ENCODE measurements at places on chromosomes 2 and 18.

DNA sequence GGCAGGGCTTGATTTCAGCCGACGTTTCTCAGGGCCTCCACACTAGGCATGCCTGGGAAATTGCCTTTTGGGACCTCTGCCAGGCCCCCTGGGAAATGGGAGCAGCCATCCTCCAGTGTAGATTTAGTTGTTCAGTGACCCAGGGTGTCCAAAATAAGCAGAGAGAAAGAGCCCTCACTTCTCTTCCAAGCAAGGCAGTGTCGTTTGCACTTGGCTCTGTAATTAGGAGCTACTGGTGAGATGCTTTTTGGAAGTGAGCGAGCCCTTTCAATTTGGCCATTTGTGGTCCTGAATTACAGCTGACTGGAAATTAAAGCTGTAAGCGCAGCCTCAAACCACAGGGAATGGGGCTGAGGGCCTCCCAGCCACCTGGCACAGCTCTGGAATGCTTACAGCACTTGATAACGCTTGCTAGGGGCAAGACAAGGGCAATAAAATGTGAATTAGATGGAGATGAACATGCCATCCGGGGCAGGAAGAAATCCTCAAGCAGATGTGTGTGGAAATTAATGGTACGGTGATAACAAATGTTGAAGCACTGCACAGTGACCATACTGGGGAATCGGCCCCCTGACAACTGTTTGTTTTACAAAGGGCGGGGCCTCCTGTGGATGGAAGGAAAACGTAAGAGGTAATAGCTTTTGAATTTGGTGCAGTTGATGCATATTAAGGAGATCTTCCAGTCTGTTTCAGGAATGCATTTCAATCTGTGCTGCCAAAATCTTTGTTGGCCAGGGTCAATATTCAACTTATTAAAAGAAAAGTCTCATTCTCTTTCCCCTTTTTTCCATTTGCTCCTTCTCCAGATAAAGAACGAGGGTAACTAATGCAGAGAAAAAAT lies 173.1 kb downstream of the UXS1 start:
- DNase-seq: peak; percentile 27

GRCh38 chr18:74299162-74299561 lies 7.4 kb upstream of the CYB5A start:
- no peak for DNase-seq

DNA sequence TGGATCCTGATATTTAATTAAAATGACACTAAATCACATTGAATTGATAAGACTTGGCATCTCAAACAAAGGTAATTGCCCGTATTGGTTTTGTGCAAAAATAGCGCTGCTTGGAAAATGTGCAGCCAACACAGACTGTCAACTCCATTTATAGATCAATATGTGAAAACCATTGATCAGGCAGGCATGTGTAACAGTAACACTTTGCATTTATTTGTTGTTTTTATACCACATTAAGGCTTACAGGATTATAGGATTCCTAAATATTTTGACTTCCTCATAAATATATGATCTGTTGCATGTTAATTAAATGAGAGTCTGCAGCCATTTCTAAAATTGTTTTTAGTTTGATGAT lies 30.2 kb downstream of the ARHGAP15 start:
- DNase-seq: no peak

GRCh38 chr2:103788389-103788788 lies 1026.6 kb downstream of the TMEM182 start:
- DNase-seq: peak; percentile 22

GRCh38 chr2:1949265-1949664 lies 204.9 kb upstream of the PXDN start:
- no peak for DNase-seq

DNA sequence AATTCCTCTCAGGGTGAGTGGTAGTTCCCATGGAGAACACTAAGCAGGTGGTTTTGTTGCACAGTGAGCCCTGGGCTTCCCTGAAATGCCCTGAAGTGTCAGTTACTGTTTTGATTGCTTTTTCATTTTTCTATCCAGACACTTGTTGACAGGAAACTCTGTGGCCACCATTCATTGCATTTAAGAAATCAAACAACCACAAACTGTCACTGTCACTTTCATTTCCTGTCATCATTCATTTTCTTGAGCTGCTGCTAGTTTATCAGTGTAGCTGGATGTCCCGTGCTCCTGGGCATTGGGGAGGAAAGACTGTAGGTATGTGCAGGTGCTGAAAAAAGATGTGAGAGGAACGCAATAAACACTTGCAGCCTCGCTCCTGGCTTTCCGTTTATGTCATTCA lies 891.6 kb upstream of the ZEB2 start:
- no peak for DNase-seq

DNA sequence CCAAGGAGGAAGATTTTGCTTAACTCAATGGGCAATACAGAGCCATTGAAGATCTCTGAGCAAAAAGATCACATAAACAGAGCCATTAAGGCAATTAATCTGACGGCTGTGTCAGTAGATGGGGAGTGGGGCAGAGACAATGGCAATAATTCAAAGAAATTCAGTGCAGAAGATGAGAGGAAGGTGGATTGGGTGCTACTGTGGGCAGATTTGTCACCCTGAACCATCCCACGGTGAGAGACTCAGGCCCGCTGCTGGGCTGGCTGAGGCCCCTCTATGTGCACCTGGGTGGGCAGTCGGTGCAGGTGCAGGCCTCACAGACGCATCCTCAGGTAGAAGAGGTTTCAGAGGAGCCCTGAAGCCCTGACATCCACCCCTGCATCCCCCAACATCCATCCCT lies 458.6 kb downstream of the EIPR1 start:
- no peak for DNase-seq

- DNase-seq: no peak
These were observed 838.7 kb downstream of the RNF144A start for GRCh38 chr2:7755879-7756278.

- no peak for DNase-seq
These were observed 162.9 kb downstream of the CNTNAP5 start for GRCh38 chr2:124187948-124188347.

DNA sequence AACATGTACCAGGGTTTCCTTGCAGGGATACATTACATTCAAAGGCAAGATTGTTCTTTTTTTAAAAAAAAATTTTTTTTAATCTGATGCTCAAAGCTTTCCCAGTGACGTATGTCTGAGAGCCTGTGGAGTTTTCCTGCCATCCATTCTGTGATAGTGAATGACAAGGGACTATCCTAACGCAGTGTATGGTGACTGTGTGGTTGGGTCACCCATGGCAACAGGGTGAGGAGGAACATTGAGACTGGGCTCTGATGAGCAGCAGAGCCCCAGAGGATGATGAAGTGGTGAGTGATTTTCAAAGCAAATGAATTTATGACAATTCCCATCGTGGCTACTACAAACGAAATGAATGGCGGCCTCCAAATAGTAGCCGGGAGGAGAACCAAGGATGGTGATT lies 28.6 kb upstream of the CTAGE1 start:
- no peak for DNase-seq

DNA sequence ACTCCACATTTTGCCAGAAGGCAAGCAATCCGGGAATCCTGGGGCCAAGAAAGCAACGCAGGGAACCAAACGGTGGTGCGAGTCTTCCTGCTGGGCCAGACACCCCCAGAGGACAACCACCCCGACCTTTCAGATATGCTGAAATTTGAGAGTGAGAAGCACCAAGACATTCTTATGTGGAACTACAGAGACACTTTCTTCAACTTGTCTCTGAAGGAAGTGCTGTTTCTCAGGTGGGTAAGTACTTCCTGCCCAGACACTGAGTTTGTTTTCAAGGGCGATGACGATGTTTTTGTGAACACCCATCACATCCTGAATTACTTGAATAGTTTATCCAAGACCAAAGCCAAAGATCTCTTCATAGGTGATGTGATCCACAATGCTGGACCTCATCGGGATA lies 26.8 kb downstream of the B3GNT2 start:
- DNase-seq: no peak

- DNase-seq: peak; percentile 0
These were observed 764.9 kb downstream of the DSC3 start for GRCh38 chr18:30277676-30278075.
